ENCODE measurements at places on chromosomes 13 and 19. TPM values are rescaled to one million over a fixed set of nuclear protein-coding genes. Genes with fewer than 3 reads are reported as not detected.

Gene NCAN
- polyA plus RNA-seq, result 0.16 TPM

Gene OR7C1
- 0.11 TPM for polyA plus RNA-seq

Gene DOCK9
- polyA plus RNA-seq, result 91.6 TPM

Gene ZNF20
- 2.1 TPM for polyA plus RNA-seq

Gene RPS16
- polyA plus RNA-seq, result 2,074 TPM

Gene ARHGEF7
- 75.6 TPM for polyA plus RNA-seq

Gene ANGPTL4
- 1.5 TPM for polyA plus RNA-seq

Gene IL11
- polyA plus RNA-seq, result 0.40 TPM

Gene AMER2
- polyA plus RNA-seq, result 0.03 TPM

Gene OLFM2
- polyA plus RNA-seq, result 29.8 TPM

Gene ZSCAN4
- polyA plus RNA-seq, result not detected

Gene CGB1
- polyA plus RNA-seq, result not detected

Gene PRSS57
- polyA plus RNA-seq, result 0.44 TPM

GRCh38 chr19:29965492-29965891 is 23.5 kb downstream of the URI1 start:
- DNase-seq, result no peak

DNA sequence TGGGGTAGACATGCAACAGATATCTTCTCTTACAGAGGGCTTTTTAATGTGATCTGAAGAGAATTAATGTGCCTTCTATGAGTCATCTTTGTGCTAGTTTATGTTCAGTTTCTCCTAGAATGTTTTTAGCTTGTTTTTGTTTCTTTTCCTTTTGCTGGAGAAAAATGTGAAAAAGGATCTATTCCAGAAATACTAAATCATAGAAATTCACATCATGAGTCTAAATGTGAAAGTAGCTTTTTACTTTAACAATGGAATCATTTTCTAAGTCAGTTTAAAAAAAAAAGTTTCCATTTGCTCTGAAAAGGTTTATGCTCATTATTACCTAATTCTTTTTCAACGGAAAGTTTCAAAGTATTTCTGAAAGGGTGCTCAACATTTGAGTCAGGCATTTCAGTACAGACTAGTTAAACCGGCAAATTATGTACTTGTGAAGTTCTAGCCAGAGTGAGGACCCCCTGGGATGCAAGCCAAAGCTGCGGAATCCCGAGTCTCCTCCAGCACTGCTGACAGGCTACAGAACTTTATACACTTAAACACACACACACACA is 72.9 kb downstream of the SPATA13 start:
- DNase-seq, result peak; percentile 31

DNA sequence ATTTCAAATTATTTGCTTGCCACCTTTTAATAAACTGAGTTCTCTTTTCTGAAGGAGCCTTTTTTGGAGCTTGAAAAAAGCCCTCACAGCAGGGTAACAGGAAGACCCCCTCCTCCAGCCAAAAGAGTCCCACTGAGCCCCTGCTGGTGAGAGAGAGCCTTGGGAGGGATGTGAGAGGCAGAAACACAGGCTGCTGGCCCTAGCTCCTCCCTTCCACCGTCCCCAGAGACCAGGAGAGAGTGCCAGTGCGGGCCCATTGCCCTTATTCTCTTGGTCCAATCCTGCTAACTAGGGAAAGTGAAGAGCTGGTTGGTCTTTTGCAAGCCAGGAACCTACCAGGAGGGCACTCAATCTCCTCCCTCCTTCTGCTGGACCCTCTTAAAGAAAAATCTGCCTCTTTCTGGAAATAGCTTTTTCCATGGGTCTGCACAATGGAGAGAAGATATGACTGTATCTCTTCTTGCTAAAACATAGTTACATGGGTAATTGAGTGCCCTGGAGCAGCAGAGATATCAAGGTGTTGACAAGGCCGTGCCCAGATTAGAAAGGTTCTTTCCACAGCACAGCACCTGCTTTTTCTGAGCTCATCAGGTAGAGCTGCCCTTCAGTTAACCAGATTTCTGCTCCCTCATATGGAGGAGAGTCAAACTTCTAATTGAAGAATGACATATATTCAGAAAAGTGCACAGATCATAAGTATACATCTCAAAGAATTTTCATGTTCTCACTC is 113.9 kb downstream of the LRCH1 start:
- no peak for DNase-seq

- no peak for DNase-seq
Observed at GRCh38 chr13:88862095-88862620, 1191.0 kb downstream of the SLITRK5 start.

DNA sequence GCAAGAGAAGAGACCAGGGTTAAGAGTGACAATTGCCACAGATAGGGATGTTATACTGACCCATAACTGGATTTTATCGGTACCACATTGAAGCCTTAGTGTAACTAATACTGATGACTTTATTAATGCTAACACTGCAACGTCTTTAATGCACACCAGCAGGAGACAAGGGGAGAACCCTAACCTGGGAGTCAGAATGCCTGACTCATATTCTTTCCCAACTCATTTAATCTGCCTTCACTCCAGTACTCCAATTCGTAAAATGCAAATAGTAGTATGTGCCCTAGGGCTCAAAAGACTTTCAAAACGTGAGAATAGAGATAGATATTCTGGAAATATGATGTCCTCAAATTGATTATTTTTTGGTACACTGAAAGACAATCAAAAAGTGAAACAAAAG is 62.4 kb downstream of the GPC6 start:
- DNase-seq, result no peak

- no peak for DNase-seq
Observed at GRCh38 chr19:50002386-50002960, 22.7 kb downstream of the VRK3 start.

- DNase-seq, result no peak
Observed at GRCh38 chr13:109738298-109738746, 48.1 kb downstream of the IRS2 start.

GRCh38 chr13:20128459-20128931 is 32.4 kb downstream of the GJA3 start:
- DNase-seq, result no peak

- no peak for DNase-seq
Observed at GRCh38 chr19:58582985-58583384, 9.8 kb upstream of the MZF1 start.

All from forelimb muscle (tissue), 1 donor.